Muscle of back (tissue), 13 donors: ENCODE measurements at places on chromosomes 3 and 15. TPM values are rescaled to one million over a fixed set of nuclear protein-coding genes. Genes with fewer than 3 reads are reported as not detected.

Gene CMTM8
- polyA plus RNA-seq = 2.6 TPM

DNA sequence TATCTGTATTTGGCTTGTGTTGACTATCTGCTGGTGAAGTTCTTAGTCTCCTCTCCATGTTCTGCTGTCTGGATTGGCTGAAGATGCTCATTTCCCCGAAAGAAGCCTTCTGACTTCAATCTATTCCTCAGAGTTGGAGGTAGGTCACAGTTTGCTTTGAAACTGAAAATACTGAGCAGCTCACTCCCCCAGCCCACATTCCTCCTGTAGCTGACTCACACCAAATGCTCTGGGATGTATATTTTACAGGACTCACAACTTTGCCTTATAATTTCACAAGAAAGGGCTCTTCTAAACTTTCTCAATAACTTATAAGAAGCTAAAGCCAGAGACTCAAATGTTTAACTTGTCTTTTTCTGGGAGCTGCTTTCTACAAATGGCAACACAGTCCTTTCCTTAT, 36.3 kb upstream of the SNX4 start:
- DNase-seq = no peak

DNA sequence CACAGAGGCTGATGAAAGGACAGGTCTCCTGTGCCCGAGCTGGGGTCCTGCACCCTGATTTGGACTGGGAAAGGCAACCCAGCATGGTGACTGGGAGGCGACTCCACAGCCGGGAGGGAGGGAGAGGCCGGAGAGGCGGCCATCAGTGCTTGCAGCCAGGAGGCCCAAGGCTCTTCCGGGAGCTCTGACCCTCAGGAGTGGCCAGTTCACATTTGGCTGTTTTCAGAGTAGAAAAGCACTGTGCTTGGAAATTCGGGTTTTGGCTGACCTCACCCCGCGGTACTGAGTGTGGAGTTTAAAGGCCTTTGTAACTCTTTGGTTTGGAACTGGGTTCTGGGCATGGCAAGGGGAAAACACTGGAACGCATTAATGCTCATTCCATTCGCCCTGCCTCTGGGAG, 31.9 kb downstream of the SMAD6 start:
- DNase-seq = no peak

DNA sequence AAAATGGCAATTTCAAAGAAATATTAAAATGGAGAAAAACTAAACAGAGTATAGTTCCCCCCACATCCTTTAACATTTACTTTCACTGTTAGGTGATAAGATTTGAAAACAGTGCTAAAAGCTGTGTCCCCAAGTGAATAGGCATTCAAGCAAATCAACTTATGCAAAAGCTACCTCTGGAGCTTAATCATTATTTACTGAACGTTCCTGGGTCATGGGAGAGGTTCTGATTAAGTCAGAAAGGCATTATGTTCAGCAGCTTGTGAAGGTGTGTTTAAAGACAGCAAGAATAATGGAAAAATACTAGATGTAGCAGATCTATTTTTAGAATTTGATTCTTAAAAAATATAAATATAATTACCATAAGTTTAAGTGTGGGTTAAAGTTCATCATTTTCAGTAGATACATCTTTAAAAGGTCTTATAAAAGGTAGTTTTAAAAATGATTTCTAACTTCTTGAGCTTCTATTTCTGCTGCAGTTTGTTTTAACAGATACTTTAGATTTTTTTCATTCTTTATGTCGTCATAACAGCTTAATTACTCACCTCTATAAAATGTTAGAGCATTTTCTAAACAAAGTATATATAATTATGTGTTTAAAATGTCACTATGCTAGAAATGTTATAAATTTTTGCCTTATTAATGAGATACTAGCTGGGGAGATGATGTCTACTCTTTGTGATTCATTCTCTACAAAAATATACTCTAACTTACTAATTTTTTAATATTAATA, 127.9 kb downstream of the MITF start:
- DNase-seq = no peak

DNA sequence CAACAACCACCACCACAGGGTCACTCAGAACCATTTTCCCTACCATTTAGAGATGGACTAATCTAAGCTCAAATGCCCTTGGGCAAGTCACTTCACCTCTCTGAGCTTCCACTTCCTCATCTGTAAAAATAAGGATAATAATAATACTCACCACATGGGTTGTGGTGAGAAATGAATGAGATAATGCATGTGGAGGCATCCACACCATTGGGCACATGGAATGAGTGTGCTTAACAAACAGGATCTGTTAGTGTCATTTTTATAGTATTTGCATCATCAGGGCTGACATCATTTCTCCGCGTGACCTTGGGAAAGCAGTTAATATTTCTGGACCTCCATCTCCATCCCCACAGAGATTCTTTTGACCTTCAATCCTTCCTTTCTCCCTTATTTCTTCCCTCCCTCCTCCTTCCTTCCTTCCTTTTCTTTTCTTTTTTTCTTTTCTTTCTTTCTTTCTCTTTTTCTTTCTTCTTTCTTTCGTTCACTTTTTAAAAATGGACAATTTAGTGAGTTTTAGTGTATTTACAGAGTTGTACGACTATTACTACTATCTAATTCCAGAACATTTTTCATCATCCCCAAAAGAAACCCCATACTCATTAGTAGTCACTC, 7.7 kb upstream of the RFT1 start:
- DNase-seq = no peak

DNA sequence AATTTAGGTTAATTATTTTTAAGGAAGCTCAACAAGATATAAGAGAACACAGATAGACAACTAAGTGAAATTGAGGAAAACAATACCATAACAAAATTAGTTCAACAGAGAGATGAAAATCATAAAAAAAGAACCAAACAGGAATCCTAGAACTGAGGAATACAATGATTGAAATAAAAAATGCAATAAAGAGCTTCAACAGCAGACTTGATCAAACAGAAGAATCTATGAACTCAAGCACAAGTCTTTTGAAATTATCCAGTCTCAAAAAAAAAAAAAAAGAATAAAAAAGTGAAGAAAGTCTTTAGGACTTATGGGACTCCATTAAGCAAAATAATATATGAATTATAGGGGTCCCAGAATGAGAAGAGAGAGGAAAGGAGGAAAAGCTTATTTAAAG, 42.0 kb upstream of the GNB4 start:
- no peak for DNase-seq

DNA sequence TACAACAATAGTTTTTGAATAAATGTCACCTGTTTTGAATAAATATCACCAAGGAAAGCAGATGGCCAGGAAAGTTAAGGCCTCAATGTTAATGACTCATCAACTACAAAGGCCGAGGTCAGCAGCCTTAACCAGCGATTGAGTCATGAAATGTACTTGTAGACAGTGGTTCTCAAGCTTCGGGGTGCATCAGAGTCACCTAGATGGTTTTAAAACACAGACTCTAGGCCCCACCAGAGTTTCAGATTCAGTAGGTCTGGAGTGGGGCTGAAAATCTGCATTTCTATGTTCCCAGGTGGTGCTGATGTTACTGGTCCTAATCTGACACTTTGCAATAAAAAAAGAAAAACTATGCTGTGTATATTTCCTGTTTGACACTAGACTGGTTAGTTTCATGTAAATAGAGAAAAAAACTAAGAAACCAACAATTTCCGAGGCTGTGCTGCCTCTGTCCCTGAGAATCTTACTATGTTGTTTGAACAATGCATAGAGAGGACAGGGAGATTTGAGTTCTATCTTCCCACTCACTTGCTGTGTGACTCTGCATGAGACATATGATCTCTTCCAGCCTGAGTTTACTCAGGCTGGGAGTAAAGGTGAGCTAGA, 9.8 kb downstream of the RAB27A start:
- DNase-seq = no peak

GRCh38 chr15:98865397-98866339, 141.9 kb downstream of the PGPEP1L start:
- peak; percentile 91 for DNase-seq

DNA sequence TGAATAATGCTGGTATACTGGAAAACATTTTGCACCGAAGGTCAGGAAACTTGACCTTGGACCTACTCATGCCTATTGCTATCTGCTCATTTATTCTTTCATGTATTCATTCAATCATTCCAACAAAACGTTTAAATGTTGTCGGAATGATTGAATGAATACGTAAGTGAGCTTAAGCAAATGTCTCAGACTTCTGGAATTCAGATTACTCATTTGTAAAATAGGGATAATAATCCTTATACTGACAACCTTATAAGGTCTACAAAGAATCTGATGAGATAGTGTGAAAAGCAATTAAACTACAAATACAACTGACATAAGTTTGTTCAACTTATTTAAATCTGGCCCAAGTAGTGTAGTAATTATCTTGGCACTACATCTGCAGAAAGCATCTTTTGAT, 288.7 kb downstream of the WDR72 start:
- no peak for DNase-seq

GRCh38 chr15:60179786-60180391, 175.8 kb downstream of the FOXB1 start:
- DNase-seq = no peak

DNA sequence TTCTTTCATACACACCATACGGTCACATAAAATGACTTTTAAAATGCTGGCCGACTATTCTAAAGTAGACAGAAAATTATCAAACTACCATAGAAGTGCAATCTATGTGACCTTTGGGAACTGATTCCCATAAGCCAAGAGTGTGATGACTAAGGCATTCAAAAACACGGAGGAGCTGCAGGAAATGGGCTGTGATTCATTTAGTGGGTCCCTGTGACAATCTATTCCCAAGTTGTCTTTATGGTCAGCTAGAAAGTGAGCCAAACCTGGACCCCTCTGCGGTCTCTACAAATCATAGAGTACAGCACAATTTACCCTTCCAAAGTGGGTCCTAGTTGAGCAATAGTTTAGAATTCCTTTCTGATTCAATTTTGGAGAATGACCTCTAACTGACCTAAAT, 251.5 kb upstream of the CBLB start:
- no peak for DNase-seq

GRCh38 chr3:183064475-183064874, 34.8 kb downstream of the MCCC1 start:
- no peak for DNase-seq

GRCh38 chr3:191631496-191631895, 170.5 kb downstream of the PYDC2 start:
- DNase-seq = no peak

GRCh38 chr3:73465926-73466325, 158.8 kb downstream of the PDZRN3 start:
- no peak for DNase-seq

DNA sequence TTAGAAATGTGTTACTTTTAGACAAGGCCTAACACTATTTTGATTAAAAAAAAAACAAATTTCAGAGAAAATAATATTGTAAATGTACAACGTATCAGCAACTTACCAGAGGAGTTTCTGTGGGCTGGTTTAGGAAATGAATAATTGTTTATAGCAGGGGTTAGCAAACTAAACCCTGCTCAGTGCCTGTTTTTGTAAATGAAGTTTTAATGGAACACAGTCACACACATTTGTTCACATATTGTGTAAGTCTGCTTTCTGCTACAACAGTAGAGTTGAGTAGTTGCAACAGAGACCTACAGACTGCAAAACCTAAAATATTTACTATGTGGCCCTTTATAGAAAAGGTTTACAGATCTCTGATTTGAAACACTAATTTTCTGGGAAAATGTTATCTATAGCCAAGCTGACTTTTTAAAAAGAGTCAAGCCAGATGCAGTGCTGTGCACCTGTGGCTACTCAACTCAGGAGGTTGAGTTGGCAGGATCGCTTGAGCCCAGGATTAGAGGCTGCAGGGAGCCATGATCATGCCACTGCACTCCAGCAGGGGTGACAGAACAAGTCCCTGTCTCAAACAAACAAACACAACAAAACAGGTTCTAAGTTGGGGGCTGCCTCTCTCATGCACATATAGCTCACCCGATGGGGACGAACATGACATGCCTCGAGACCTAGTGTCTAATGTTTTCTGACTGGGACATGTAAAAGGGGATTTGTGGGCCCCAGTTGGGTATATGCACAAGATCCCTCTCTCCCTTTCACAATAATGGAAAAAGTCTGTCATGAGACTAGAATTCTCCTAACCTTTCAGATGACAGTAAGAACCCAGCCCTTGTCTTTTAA, 182.5 kb downstream of the TNIK start:
- no peak for DNase-seq

DNA sequence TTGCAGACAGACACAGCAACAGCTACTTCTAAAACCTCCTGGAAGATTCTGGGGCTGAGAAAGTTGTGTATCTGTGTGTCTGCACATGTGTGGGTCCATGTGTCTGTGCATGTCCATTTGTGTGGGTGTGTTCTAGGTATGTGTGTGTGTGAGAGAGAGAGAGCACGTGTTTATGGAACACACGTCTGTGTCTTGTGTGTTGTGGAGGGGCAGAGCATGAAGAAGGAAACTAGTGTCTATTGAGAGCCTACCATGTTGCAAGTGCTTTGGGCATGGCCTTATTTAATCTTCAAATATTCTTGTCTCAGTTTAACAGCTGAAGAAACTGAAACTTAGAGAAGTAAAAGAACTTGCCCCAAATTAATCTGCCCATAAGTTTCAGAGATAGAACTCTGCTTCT, 327.5 kb downstream of the UACA start:
- DNase-seq = no peak
